ENCODE measurements at places on chromosomes 11 and 22.
A peak's percentile ranks its signal among the peaks of the same experiment; 100 is the strongest.

GRCh38 chr11:30333405-30333804, 10.5 kb downstream of the ARL14EP start:
- no peak for DNase-seq

DNA sequence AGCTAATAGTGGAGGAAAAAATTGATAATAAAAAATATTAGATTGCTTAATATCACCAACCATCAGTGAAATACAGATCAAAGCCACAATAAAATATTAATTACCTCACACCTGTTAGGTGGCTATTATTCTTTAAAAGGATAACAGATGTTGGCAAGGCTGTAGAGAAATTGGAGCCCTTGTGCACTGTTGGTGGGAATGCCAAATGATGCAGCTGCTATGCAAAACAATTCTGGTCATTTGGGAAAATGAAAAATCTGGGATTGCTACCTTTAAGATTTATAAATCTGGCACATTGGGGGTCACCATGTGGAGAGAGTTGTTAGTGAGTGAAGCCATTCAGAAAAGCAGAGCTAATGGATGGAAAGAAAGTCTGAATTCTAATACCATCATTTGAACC, 143.4 kb downstream of the FCHSD2 start:
- DNase-seq: no peak

DNA sequence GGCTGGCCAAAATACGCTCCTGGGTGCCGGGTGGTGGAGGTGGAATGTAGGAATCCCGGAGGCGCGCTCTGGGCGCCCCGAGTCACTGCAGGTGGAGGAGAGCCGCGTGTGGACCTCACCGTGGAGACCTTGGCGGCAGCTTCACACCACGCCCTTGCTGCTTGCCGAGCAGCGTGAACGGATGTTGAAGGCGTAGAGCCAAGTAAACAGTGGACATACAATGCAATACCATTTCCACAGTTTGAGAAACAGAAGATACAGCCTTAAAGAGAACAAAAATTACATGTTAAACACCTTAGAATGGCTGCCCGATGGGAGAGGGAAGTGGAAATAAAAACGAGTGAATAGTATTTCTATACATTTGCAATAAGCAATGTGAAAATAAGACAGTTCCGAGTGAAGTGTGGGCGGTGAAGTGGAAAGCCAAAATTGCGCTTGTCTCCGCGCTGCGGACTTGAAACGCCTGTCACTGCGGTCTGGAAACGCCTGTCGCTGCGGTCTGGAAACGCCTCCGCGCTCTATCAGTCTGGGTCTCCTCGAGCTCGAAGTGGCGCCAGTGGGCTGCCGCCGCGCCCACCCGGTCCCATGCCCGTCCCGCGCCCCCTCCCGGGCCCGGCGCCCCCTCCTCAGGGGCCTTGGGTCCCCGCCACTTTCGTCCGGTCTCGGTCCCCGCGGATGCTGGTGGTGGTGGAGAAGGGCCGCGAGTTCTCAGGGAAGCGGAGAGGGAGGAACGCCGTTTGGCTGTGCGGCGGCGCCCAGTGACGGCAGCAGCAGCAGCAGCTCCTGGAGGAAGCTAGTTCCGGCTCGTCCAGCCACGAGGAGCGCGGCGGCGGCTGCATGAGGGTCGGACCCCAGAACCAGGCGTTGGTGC, 1.6 kb downstream of the NCR3LG1 start:
- no peak for DNase-seq

DNA sequence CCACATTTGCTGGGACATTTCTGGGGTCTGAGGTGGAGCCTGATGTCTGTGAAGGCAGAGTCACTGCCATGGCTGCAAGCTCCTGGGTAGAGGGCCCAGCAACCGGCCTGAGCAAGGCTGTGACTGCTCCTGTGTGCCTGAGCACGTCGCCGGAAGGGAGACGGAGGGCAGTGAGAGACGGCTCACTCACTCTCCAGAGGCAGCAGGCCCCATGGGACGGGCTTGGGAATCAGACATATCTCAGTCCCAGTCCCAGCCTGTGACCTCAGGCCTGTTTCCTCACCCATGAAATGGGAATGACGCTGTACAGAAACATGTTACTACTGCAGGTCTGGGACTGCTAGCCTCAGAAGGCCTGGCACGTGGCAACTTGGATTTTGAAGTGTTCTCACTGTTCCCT, 36.4 kb upstream of the RASL10A start:
- DNase-seq: no peak

GRCh38 chr22:45129703-45130524, 33.8 kb upstream of the NUP50 start:
- peak; percentile 1 for DNase-seq

GRCh38 chr11:129813231-129813791, 2.3 kb upstream of the TMEM45B start:
- no peak for DNase-seq

- no peak for DNase-seq
Measured at GRCh38 chr11:58658623-58659022, 36.2 kb downstream of the CNTF start.

DNA sequence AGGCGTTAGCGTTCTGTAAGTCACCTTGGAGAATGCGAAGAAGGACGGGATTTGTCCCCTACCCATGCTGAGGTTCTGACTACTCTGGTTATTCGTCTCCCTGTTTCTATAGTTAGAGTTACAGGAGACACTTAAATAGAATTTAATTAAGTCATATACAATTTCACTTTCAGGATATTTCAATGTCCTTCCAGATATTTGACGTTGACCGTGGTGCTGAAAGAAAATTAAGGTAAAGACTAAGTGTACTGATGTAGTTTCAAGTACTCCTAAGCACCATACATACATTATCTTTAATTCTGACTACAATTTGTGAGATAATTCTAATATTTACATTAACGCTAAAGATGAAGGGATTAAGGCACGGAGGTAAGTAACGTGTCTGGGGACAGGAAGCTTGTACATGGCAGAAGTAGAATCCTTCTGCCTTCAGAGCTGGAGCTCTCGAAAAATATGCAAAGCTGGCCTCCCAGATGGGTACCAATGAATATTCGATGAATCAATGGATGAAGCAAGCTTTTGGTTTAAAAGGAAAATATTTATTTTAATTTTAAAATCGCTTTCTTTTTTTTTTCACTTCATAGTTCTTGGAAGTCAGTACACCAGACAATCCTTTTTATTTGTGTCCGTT, 539 bp upstream of the SLC36A4 start:
- DNase-seq: no peak

DNA sequence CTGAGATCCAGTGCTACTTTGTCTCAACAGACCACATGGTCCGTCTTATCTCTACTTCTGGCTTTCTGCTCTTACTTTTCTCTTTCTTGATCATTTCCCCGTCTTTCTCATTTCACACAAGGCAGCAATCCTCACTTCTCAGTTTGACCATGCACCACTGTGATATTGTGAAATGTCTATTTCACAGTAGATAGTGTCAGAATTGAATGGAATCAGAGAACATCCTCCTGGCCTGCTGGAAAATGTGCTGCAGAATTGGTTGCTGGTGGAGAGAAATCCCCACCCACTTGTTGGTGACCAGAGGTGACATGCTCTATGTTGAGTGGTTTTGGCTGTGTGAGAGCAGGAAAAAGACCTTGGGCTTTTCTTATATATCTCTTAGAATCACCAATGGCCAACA, 57.8 kb upstream of the RCN1 start:
- no peak for DNase-seq

GRCh38 chr22:21685164-21685513, 19.3 kb downstream of the PPIL2 start:
- DNase-seq: no peak

GRCh38 chr22:41261541-41262249, 21.0 kb upstream of the CHADL start:
- DNase-seq: no peak

DNA sequence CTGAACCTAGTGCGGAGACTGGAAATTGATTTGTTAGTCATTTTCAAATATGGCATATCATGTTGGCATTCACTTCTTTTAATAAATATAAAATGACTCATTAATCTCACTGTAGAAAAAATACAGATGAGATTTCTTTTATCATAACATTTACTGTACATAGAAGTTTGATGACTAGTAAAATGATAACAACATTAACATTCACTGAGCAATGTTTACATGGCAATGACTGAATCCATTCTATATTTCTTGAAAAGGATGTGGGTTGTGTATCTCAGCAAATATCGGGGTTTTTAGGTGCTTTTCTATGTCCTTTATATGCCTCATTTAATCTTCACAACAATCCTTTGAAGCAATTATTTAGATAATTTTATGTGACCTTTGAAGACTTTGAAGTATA, 920.9 kb upstream of the FAT3 start:
- no peak for DNase-seq

- no peak for DNase-seq
Measured at GRCh38 chr11:128551611-128552335, 35.6 kb downstream of the ETS1 start.

- DNase-seq: no peak
Measured at GRCh38 chr11:128235426-128235825, 351.9 kb downstream of the ETS1 start.

DNA sequence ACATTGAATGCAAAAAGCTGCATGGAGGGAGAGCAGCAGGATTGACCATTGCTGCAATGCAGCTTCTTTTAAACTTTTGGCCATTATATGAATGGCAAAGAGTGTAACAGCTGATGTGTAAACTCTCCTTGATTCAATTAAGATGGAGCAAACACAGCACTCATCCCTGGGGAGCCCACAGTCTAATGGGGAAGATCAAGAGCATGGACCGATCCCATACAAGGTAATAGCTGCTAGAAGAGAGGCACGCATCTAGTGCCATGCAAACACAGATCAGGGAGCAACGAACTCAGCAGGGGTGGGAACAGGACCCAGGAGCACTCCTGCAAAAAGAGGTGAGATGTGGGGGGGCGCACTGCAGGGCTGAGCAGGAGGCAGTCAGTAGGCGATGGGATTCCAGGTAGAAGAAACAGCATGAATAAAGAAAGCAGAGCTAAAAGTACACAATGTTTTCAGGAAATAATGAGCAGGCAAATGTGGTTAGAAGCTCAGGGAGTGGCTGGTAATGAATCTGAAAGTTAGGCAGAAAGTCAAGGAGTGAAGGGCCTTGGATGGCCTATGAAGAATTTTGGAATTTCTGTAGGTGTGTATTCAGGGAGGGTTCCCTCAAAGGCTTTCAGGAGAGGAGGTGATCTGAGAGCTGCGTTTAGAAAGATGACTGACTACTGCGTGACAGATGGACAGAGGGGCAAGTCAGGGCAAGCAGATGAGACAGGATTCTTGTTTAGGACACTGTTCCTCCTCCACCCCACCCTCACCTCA, 17.2 kb upstream of the BMAL1 start:
- no peak for DNase-seq

Data from stimulated activated CD8-positive, alpha-beta memory T cell treated with anti-CD3 and anti-CD28 coated beads, Interleukin-7, amount 100 ng/mL, for 1 hour (primary cell).